ENCODE measurements at places on chromosomes 2 and 18.

DNA sequence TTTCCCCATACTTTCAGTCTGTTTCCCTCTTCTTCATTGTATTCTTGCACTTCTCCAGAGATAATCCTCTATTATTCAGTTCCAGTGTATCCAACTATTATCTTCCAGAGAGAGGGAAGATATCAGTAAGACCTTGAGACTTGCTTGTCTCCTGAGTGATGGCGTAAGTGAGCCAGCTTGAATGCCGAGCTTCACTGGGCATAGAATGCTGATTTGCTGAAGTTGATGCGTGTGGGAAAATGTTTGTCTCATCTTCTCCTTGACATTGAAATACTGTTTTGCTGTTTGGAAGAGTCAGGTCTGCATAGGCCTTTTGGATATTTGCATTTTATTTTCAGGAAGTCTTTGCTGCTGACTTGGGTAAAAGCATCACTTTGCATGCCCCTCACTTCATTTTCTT lies 41.1 kb upstream of the MGAT5 start:
- DNase-seq: no peak

DNA sequence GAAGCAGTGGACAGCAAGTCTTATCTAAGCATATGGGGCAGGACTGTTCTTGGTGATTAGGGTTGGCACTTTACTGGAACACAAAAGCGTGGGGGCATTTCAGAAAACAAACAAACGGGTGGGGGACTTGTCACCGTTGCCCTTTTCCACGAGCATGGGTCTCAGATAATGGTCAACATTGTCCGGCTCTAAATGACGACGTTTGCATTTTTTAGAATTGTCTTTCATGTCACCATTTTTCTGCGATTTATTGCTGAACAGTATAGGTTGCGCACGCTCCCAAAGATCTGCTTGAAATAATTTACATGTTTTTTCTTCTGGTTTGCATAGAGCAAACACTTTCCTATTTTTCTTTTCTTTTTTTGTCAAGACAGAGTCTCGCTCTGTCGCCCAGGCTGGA lies 46.6 kb upstream of the TBC1D8 start:
- no peak for DNase-seq

DNA sequence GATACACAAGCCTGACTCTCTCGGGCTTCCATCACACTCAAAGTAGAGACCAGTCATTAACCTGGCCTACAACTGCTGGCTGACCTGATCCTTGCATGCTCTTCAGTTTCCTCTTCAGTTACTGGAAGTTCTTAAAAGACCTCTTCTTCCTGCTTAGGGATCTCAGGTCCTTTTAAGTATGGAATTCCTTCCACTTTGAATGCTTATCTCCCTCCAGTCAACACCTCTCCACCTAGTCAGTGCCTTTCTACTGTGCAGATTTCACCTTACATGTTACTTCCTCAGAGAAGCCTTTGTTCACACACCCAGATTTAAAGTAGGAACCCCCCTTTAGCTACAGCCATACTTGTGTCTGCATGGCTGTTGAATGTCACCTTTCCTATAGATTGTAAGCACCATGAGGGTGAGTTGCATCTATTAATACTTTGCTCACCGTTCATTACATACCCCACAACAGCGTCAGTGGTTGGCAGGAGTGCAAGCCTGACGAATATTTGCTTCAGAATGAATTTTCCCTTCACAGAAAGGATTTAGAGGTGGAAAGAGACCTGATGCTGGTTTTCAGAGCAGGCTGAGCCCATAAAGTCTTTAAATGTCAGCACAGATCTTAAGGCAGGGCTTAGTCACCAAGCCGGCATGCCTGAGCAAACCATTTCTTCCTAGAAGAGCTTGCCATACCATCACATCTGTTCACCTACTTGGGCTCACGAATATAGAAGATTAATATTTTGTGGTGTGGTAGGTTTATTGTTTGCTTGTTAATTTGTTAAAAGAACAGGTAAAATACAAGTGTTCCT lies 90.1 kb downstream of the ACVR1 start:
- DNase-seq: no peak

DNA sequence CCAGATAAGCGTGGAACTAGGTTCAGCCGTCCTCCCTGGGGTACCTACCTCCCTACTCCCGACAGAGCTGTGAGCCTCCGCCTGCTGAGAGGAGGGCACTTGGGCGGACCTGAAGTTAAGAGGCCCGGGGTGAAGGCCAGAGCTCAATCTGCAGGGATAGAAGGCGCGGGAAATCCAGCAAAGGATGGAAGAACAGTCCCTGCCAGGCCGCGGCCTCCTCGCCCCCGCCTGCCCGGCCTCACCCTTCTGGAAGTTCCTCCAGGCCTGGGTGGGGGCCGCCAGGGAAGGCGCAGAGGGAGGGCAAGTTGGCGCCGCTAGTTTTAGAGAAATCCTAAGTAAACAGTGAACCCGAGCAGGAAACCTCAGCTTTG lies 13.0 kb downstream of the EN1 start:
- no peak for DNase-seq

DNA sequence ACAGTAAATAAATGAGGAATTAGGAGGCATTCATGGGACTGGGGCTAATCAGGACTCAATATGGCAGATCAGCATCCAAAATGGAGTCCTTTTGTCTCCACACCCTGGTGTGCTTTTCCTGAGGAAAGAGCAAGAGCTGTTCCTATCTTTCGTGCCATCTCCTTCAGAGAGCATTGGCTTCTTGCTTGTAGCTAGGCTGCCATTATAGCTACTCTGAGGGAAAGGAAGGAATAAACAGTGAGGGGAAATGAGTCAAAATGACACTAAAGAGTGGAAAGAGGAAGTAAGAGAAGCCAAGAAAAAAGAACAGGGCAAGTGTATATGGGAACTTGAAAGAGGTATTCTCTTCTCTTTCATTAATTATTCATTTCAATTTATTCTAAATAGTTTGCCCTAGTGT lies 8.4 kb upstream of the NMI start:
- DNase-seq: peak; percentile 87

- DNase-seq: no peak
These were observed 49.8 kb downstream of the FAM168B start for GRCh38 chr2:131043199-131044074.

GRCh38 chr2:228446734-228447133 lies 265.2 kb upstream of the SPHKAP start:
- DNase-seq: no peak

DNA sequence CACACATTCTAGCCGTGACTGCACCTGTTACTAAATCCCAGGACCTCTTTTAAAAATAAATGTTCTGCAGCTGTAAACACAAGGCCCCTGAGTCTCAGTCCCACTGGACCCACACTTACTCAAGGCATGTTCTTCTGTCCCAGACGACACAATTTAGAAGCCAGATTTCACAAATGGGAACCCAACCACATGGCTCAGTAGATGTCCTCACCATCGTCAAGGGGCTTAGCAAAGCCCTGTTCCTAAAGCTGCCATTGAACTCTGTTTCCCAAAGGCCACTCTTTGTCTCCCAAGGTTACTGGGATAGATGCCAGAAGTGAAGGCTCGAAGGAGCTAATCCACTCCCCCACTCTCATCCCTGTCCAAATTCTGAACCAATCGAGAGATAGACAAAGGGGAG lies 301.0 kb downstream of the GALR1 start:
- DNase-seq: no peak

DNA sequence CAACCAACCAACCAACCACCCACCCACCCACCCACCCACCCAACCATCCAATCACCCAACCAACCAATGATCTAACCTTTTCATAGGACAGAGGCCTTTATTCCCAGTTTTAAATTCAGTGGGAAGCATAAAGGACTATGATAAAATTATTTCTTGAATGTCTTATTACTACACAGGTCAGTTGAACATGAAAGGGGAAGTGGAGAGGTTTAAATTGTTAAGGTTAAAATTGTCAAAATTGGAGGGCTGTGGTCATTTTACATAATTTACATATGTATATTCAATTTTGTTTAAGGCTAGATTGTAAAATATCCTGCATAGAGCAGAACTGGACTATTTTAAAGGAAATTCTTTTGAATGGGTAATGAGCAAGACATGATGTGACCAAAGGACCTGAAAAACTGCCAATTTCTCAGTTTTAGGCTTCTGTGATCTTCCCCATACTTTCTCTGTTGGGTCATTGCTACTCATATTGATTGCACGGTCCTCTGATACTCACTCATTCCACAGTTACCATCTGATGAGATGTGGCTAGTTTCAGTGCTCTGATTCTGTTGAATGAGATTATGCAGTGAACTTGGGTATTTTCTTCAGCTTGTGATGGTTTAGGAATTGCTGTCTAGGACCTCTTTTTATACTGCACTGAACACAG lies 127.4 kb downstream of the PLCL1 start:
- no peak for DNase-seq

DNA sequence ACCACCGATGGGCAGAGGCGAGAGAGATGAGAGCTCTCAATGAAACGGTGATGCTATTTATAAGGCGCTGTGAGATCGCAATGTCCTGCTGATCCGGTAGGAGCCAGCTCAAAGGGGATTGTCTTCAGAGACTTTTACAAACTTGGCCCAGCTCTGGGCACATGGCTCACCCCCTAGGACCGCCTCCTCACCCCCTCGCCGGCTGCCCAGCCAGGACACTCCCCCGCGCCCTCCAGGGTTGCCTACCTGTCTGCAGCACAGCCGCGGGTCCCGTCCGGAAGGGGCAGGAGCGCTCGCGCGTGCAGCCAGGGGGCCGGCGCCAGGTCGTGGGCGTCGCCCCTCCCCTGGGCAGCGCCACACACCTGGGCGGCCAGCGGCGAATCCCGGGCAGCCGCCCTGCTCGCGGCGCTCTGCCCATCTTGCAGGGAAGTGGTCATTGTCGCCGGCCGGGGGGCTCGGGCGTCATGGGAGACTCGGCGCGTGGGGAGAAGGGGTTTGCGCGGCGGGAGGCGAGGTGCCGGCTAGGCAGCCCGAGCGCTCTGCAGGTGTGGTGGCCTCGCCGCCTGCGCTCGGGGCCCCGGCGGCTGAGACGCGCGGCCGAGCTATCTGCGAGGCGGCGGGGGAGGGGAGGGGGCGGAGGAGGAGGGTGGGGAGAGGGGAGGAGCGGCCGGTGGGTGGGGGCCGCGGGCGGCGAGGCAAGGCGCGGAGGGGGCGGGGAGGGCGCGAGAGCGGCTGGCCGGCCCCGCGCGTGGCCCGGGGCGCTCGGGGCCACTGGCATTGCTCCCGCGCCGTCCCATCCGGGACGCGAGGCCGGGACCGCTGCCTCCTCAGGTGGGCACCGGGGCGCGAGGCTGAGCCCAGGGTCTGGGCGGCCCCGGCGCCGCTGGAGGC lies at the start of gene GRB14:
TSS of gene GRB14 (minus strand) at position 610 of the 891 bp plus-strand sequence. CDS start at position 437, 173 bp downstream.
- no peak for DNase-seq

GRCh38 chr2:180141600-180141999 lies 134.5 kb upstream of the CWC22 start:
- no peak for DNase-seq

DNA sequence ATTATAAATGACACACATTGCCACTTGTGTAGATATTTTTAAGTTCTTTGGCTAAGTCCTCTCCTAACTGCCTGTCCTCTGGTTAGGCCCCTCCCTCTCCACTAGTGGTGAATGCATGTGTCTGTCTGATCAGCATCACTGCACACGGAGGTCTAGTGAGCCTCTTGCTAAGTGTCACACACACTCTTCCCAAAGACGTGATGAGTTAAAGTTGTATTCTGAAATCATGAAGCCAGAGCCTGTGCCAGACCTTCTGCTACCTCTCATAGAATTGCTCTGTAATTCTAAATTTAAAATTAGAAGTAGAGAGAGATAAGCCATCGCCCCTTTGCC lies 41.3 kb downstream of the RALB start:
- no peak for DNase-seq

DNA sequence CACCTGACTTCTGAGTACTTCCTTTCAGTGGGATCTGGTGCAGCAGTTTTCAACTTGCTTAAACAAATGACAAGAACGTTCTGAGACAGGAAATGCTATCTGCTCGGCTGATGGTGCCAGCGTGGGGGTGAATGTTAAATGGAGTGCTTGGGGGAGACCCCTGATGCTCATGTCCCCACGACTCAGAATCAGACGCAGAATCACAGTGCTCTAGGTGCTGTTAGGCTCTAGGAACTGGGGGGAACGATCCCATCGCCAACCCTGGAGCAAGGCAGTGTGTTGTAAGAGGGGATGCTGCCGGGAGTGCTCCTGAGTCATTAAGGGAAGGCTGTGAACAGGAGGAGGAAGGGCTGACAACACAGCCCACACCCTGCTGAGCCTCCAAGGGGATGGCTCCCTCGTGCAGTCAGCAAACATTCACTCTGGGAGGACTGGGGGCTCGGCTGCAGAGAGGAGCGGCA lies 34.1 kb upstream of the KCNF1 start:
- DNase-seq: no peak

GRCh38 chr2:176490061-176490861 lies 221.0 kb downstream of the MTX2 start:
- no peak for DNase-seq

GRCh38 chr2:19706332-19706731 lies 195.5 kb downstream of the TTC32 start:
- DNase-seq: no peak

- DNase-seq: no peak
These were observed 85.9 kb upstream of the RTN4 start for GRCh38 chr2:55136138-55136541.

DNA sequence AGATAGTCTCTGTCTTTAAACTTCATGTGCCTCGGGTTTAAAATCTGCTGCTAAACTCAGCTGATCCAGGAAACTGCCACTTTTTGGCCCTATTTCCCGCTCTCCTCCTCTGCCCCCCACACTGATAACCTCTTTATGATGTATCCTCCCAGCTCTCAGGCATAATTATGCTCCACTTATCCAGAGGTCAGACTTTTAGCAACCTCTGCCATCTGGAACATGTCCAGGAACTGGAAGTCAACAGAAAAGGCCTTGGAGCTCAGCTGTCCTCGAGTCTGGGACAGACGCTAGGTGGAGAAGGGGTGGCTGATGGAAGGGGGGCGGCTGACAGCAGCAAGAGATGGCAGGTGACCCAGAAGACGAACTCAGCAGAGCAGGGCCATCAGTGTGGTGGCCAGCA lies 41.2 kb downstream of the ASAP2 start:
- no peak for DNase-seq

GRCh38 chr18:2997846-2998564 lies 14.9 kb downstream of the LPIN2 start:
- no peak for DNase-seq

DNA sequence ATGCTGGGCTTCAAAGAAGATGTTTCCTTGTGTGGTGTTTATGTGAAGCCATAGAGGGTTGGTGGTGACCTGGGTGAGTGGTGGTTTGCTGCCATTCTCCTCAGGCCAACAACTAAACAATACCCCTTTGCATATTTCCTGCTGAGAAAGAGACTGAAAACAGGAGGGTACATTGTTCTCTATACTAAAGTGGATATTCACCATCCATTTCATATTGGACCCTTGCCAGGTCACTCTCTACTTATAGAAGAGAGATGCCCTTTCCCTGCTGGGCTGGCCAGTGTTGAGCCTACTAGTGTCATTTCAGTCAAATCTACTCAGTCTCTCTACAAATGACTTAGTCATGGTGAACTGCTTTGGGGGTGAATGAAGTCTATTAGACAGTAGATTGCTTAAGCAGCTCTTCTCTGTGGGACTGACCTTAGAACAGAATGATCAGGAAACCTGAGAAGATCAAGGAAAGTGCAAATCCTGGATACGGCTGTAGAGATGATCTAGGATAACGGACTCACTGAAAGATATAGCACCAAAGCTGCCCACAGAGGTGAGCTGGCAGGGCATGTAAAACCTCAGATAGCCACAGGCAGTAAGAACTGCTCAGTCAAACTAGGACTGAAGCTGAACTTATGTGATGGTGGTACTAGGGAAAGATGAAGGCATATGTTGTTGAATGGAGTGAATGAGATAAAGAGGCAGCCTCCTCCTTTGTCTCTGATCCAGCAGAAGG lies 154.9 kb downstream of the MYO3B start:
- no peak for DNase-seq
